Left hindlimb (tissue), 1 donor: ENCODE measurements at places on chromosomes 4 and X.

GRCh38 chr4:2290974-2291704, 29.2 kb upstream of the MXD4 start:
- DNase-seq: no peak

GRCh38 chrX:13082206-13083065, 38.0 kb upstream of the FAM9C start:
- no peak for DNase-seq

- DNase-seq: no peak
These were observed 140.9 kb upstream of the ATP6AP2 start for GRCh38 chrX:40439625-40440532.

DNA sequence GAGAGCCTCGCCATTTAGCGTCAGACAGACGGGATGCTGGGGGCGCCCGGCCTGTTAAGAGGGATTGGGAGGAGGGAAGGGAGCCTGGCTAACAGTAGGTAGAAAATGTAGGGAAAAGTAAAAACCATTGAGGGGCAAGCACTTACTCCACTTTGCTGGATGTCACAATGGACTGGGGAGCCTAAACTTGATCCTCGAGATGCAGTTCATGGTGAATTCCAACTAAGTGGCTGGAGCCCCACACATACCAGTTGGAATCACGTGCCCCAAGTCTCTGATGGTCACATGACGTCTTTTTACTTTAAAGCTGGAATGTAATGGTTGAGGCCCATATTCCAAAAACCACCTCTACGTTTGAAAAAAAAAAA, 1.5 kb downstream of the PLS3 start:
- peak; percentile 32 for DNase-seq

- DNase-seq: no peak
These were observed 87.9 kb downstream of the ZXDA start for GRCh38 chrX:57822398-57822797.

- no peak for DNase-seq
These were observed 252.6 kb downstream of the CBR4 start for GRCh38 chr4:168757500-168757899.

GRCh38 chr4:113112338-113112978, 63.0 kb downstream of the ANK2 start:
- DNase-seq: no peak

GRCh38 chr4:169583563-169583962, 28.8 kb downstream of the NEK1 start:
- DNase-seq: no peak

DNA sequence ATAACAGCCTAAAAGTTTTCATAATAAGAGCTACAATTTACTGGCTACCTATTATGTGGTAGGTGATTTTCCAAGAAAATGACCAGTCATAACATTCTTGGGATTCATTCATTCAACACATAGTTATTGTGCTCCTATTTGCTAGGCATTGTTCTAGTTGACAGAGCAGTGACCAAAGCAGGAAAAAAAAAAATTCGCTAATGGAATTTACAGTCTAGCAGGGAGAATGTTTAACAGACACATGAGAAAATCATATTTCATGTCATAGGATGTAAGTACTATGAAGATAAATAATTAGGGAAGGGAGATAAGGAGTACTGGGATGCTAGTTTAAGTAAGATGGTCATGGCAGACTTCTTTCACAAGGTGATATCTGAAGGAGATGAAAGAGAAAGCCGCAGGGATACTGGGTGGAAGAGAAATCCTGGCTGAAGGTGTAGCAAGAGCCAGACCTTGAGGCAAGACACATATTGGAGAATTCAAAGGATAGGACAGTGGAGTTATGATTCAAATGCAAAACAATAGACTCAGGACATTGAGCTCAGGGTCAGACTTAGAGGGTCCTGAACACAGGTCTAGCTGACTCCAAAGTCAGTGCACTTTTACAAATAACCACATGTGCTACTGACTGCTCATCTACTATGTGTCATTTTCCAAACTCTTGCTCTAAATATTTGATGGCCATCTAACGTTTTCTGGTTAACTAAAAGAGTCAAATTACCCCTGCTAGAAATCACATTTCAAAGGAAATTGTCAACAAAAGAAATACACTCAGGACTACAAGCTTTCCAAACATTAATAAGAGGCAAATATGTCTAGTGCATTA, 20.4 kb downstream of the SPCS3 start:
- DNase-seq: no peak

DNA sequence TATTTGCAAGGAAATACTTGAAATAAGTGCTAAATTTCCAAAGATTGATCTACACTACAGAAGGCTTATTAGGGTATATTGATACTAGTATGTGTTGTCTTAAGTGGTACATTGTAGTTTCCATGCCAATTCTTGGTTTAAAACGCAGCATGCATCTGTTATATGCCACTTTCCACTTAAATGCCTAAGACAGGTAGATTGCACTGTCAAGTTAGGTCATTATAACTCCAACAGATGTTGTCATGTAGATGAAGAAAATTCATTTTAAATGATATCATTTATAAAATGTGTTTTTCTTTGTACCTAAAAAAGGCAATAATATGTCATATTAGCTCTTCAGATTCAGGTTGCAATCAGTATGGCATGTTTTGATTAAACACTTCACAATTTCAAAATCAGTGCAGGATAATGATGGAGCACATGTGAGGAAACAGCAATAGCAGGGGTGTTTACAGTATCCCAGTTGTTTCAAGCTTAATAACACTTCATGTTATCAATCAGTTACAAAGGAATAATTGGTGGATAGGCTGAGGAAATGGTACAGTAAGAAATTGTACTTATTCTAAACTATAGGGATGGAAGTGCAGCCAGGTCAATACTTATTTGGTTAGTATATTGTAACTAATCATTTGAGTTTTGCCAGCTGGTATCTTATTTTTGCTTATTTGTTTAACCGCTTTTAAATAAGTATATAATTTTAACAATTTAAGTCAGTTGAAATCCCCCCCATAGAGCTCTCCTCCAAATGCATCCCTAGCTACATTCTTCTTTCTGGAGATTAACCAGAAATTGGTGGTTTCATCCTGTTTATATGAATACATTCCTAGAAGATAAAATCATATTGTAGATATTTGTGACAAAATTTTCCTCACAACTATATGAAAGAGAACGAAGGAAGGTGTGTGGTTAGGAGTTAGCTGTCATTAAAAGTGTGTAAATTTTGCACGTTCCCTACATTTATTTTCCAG, 454.4 kb upstream of the ATOH1 start:
- no peak for DNase-seq

DNA sequence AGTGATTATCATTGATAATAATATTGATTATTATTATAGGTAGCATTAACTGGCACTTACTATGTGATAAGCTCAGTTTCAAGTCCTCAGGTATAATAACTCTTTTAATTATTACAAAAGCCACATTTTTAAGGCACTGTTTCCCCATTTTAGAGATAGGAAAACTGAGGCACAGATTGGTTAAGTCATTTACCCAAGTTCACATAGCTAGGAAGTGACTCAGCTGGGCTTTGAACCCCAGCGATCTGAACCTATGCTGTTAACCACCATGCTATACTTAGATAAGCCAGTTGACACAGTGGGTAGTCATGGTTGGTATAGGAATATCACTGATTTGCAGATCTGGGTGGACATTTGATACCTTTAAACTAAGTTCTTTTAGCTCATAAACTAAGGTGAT, 110.4 kb downstream of the FRAS1 start:
- DNase-seq: no peak

DNA sequence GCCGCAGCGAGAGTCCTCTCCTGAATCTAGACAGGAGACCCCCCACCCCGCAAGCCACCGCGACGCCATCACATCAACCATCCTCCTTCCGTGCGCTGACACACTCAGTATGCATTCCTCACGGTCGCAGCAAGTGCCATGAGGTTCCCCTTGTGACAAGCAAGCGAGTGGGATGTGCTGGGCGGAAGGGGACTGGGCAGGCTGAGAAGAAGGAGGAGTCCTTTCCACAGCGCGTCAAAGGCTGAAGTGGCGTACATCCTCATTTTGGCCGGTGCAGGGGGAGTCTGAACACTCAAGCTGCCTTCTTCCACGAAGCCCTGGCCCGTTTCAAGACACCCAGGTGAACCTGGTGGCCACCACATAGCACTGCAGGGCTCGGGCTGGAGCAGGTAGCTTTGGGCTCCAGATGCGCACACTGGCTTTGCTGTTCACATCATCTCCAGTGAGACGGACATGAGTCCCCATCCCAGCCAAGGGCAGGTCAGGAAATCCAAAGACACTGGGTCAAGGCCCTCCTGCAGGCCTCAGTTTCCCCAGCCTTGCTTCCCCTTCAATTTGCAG, 30.4 kb downstream of the CCNQ start:
- DNase-seq: no peak
